Breast epithelium (tissue), 4 donors: ENCODE measurements at places on chromosomes 1 and 21. TPM values are rescaled to one million over a fixed set of nuclear protein-coding genes. Genes with fewer than 3 reads are reported as not detected.

- H3K4me3 ChIP-seq = no peak overlapping the region
- H3K4me1 ChIP-seq = no peaks in the 10 kb centered on the region
- H3K27me3 ChIP-seq = no peaks in the 10 kb centered on the region
- H3K27ac ChIP-seq = peak overlapping the region; percentile 36
- no peaks in the 10 kb centered on the region for H3K36me3 ChIP-seq
Observed at GRCh38 chr1:42741706-42742105, 1.7 kb upstream of the CLDN19 start.

- no peaks in the 10 kb centered on the region for H3K36me3 ChIP-seq
- DNase-seq = no peak
- H3K27me3 ChIP-seq = no peaks in the 10 kb centered on the region
- no peak overlapping the region for H3K27ac ChIP-seq
- H3K4me3 ChIP-seq = no peak overlapping the region
- no peaks in the 10 kb centered on the region for H3K4me1 ChIP-seq
Observed at GRCh38 chr21:38181096-38181495, 75.7 kb upstream of the KCNJ15 start.

DNA sequence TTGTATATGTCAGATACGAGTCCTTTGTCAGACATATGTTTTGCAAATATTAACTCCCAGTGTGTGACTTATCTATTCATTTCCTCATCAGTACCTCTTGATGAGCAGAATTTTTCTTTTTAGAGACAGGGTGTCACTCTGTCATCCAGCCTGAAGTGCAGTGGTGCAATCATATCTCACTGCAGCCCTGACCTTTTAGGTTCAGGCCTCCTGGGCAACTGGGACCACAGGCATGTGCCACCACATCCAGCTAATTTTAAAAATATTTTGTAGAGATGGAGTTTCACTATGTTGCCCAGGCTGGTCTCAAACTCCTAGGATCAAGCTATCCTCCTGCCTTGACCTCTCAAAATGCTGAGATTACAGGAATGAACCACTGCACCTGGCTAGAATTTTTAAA, 93.0 kb downstream of the HLCS start:
- DNase-seq = no peak
- no peak overlapping the region for H3K27ac ChIP-seq
- H3K36me3 ChIP-seq = no peaks in the 10 kb centered on the region

GRCh38 chr1:28343405-28343804, 14.6 kb downstream of the MED18 start:
- DNase-seq = no peak
- no peak overlapping the region for H3K27ac ChIP-seq
- H3K36me3 ChIP-seq = no peaks in the 10 kb centered on the region
- H3K4me3 ChIP-seq = no peak overlapping the region
- no peaks in the 10 kb centered on the region for H3K4me1 ChIP-seq
- H3K27me3 ChIP-seq = no peaks in the 10 kb centered on the region

GRCh38 chr1:152052606-152053005, 15.8 kb upstream of the S100A11 start:
- no peaks in the 10 kb centered on the region for H3K4me1 ChIP-seq
- no peak overlapping the region for H3K4me3 ChIP-seq
- no peaks in the 10 kb centered on the region for H3K36me3 ChIP-seq
- peak; percentile 82 for DNase-seq
- H3K27ac ChIP-seq = no peak overlapping the region
- no peaks in the 10 kb centered on the region for H3K27me3 ChIP-seq

- DNase-seq = peak; percentile 54
- H3K4me3 ChIP-seq = peak overlapping the region; percentile 39
- no peaks in the 10 kb centered on the region for H3K36me3 ChIP-seq
- H3K4me1 ChIP-seq = peaks cover 4% of the 10 kb centered on the region
- H3K27ac ChIP-seq = peak overlapping the region; percentile 84
Observed at GRCh38 chr21:42299324-42300044, 15.7 kb downstream of the TFF3 start.

- DNase-seq = no peak
- no peaks in the 10 kb centered on the region for H3K36me3 ChIP-seq
- no peaks in the 10 kb centered on the region for H3K4me1 ChIP-seq
- peaks cover 13% of the 10 kb centered on the region for H3K27me3 ChIP-seq
- H3K27ac ChIP-seq = peak overlapping the region; percentile 87
Observed at GRCh38 chr1:10794724-10795275, 1.6 kb downstream of the CASZ1 start.

DNA sequence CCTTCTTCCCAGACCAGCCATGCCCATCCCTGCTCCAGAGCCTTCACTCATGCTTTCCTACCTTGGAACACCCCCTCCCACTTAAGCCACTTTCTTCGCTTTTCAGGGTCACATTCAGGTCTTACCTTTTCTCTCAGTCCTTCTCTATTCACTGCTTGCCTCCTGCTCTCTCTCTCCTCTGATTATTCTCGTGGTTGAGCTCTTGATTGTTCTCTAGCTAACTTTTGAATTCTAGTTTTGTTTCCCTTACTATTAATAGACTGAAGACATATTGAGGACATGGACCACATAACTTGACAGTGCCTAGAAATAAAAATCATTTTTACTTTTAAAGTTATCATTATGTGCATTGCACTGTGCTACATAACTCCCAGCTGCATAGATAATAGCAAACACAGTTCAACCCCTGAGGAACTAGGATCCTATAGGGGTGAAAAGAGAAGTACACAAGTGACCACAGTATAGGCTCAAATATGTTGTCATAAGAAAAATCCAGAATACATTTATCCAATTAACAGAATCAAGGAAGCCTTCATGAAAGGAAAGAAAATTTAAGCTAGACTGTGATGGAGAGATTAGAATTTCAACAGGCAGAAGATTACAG, 21.5 kb downstream of the INSL5 start:
- H3K27ac ChIP-seq = no peak overlapping the region
- H3K4me1 ChIP-seq = no peaks in the 10 kb centered on the region
- H3K36me3 ChIP-seq = no peaks in the 10 kb centered on the region
- no peak overlapping the region for H3K4me3 ChIP-seq
- no peaks in the 10 kb centered on the region for H3K27me3 ChIP-seq

DNA sequence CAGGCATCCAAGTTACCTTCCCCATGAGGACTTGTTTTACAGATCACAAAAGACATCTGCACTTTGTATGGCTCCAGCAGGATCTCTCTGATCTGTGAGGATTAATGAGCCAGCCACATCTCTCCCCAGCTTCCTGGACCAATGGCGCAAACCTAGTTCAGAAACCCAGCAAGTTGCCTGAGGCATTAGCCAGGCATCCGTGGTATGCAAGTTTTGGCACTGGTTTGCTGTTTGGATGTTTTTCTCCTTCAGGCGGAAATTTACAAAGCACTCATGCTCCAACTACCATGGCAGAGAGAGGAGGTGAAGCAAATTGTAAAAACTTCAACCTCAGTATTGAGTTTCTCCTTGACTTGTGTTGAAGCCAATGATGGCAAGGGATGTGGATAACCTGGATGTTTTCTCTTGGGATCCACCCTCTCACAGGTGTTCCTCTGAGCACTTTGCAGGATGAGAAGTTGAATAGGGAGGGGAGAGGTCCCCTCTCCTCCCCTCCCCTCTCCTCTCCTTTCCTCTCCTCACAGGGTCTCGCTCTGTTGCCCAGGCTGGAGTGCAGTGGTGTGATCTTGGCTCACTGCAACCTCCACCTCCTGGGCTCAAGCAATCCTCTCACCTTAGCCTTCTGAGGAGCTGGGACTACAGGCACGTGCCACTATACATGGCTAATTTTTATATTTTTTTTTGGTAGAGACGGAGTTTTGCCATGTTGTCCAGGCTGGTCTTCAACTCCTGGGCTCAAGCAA, 25.6 kb upstream of the ENO1 start:
- H3K4me1 ChIP-seq = peaks cover 6% of the 10 kb centered on the region
- H3K36me3 ChIP-seq = no peaks in the 10 kb centered on the region
- H3K27ac ChIP-seq = peak overlapping the region; percentile 86
- DNase-seq = peak; percentile 81

GRCh38 chr21:30605968-30606367, 5.1 kb downstream of the KRTAP22-1 start:
- H3K4me1 ChIP-seq = no peaks in the 10 kb centered on the region
- H3K27me3 ChIP-seq = no peaks in the 10 kb centered on the region
- H3K4me3 ChIP-seq = no peak overlapping the region
- no peak overlapping the region for H3K27ac ChIP-seq
- no peak for DNase-seq

DNA sequence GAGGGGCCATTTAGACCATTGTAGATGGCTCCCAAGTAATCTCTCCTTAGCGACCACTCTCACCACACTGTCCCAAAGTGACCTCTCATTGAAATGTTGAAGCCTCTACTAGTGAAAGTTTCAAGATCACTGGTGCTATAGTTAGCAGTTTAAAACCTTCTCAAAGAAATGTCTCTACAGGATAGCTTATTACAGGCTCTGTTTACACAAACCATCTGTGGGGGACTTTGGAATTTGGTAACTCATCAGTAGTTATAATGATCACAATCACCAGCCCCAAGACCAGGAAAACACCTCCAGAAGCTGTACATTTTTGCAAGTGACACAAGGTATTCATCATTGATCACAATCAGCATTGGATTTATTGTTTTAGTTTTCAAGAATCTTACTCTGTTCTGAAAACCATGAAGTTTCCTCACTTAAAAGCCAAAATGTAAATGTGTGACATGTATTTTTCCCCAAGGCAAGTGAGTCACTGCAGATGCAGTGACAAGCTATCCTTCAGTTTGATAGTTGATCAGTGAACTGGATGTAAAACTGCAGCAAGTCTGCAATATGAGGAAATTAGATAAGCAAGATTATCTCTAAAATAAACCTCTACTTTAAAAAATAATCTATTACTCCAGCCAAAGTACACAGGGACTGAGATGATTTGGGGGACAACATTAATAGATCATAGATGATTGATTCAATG, 41.9 kb downstream of the C21orf91 start:
- no peaks in the 10 kb centered on the region for H3K27me3 ChIP-seq
- no peak overlapping the region for H3K4me3 ChIP-seq
- no peak for DNase-seq

DNA sequence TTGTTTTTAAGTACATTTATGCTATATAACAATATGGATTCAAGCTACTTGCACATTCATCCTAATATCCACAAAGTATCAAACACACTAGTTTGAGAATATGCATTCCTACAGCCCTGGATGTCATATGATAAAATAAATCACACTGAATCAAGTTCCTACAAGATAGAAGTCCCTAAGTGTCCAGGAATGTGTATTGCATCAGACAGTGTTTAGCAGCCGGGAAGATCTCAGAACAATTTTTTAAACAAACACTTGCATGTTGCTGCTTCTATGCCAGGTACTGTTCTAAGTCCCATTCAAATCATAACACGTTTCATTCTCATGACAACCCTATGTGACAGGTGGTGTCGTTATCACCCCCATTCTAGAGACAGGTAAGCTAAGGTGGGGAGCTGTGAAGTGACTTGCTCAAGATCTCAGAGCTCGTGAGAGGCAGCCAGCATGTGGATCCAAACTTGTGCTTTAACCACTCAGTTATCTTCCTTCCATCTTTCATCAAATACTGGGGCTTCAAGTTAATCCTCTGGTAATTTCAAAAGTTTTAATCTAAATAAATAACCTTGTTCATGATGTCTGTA, 68.3 kb upstream of the KIF26B start:
- H3K27ac ChIP-seq = no peak overlapping the region
- no peaks in the 10 kb centered on the region for H3K27me3 ChIP-seq
- no peaks in the 10 kb centered on the region for H3K36me3 ChIP-seq
- no peaks in the 10 kb centered on the region for H3K4me1 ChIP-seq
- H3K4me3 ChIP-seq = no peak overlapping the region
- DNase-seq = no peak

DNA sequence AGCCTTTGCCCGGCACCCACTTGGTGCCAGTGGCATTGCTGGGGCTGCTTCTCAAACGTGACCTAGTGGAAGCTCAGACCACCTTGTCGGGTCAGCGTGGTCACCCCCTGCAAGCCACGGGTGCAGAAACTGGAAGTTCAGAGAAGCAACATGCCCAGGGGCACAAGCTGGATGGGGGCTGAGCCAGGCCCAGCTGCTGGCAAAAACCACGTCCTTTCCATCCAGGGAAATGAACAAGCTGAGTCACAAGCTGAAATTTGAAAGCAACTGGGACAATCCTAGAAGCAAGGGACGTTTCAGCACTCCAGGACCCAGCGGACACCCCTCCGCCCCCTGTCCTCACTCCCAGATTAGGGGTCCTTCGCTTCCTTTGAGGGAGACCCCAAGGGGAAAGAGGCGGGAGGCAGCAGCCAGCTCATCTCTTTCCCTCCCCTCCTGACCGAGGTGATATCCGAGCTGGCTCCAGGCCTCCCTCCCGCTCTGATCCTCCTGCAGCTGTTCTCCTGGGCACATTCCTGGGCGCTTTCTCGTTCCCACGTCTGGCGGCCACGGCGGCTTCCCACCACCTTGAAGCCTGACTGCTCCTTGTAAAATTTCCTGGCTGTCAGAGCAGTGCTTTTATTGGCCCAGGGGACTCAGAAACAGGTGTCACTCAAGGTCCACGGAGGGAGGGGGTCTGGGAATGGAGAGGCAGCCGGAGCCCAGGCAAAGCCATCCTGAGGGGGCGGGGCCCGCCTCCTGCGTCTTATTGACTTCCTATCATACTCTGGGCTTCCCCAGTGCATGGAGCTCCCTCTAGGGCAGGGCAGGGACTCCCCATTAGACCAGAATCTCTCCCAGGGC, 62.8 kb downstream of the PAX7 start:
- no peak overlapping the region for H3K4me3 ChIP-seq
- no peaks in the 10 kb centered on the region for H3K4me1 ChIP-seq
- no peak overlapping the region for H3K27ac ChIP-seq
- DNase-seq = no peak
- peaks cover 66% of the 10 kb centered on the region for H3K27me3 ChIP-seq

KRTAP19-8 gene
- not detected for total RNA-seq

MYOG gene
- not detected for total RNA-seq

S100A8 gene
- 26.5 TPM for total RNA-seq

TMEM82 gene
- total RNA-seq = not detected

B3GALT2 gene
- total RNA-seq = 0.33 TPM

KDF1 gene
- not detected for total RNA-seq

NBPF4 gene
- 0.33 TPM for total RNA-seq

OR2W3 gene
- not detected for total RNA-seq
